Activated CD4-positive, alpha-beta memory T cell treated with anti-CD3 and anti-CD28 coated beads, Interleukin-2, amount 10 ng/mL, durations not matched to agents 7 days and 5 days (primary cell): ENCODE measurements at places on chromosomes 2 and 18. TPM values are rescaled to one million over a fixed set of nuclear protein-coding genes. Genes with fewer than 3 reads are reported as not detected.
A peak's percentile ranks its signal among the peaks of the same experiment; 100 is the strongest.

GRCh38 chr2:33023728-33024500, 77.2 kb downstream of the LTBP1 start:
- DNase-seq = no peak

The CRYBA2 gene
- total RNA-seq = not detected

The LOXL3 gene
- total RNA-seq = 0.60 TPM

- DNase-seq = peak; percentile 25
Observed at GRCh38 chr2:231717281-231718171, 9.2 kb downstream of the PTMA start.

GRCh38 chr18:34697233-34697632, 12.9 kb upstream of the DTNA start:
- DNase-seq = no peak

GRCh38 chr2:7111626-7112025, 194.4 kb downstream of the RNF144A start:
- DNase-seq = no peak

The POTEI gene
- not detected for total RNA-seq

The PRKAG3 gene
- not detected for total RNA-seq

The TAF4B gene
- total RNA-seq = 3.3 TPM

DNA sequence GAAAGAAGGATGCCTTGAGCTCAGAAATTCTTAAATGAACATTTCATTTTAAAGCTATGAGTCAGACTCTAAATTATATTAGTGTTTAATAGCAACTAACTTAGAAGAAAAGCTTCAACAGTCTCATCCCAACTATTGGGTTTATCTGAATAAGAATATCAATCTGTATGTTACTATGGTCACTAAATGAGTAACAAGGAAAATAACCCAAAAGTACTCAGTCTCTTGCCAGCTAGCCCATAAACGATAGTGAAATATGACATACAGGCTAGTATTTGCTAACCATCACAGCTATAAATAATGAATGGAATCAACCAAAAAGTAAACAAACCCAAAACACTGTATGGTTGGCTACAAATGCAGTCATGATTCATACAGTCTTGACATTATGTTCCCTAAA, 174.9 kb downstream of the RAB3GAP1 start:
- DNase-seq = no peak

- DNase-seq = no peak
Observed at GRCh38 chr2:64394153-64394552, 59.8 kb upstream of the LGALSL start.

DNA sequence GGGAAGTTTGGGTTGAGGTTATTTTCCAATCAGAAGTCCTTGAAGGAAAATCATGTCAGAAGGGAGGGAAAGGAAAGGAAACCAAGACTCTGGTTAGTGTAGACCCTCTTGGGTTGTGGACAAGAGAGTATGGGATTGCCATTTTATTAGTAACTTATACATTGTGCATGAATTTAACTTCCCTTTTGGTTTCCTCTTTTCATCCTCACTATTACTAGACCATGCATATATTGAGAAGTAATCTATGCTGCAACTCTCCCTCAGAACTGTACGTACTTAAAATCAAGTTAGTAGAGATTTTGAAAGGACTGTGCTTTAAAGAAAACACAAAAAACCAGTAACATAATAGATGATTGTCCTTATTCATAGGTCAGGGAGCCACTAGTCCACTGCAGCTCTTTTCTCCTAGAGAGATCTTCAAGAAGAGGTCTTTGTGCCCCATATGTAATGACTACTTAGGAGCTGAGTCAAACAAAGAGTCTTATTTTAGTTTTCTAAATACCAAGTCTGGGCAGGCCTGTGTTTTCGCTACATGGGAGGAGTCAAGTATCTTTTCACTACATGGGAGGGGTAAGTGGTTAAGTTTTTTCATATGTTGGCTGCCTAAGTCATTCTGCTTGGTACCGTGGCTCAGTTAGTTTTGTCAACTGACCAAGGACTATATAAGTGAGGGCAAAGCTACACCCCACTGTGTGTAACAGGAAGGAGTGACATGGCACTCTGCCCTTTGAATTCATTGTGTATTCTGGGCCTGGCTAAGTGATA, 25.2 kb upstream of the FAM117B start:
- no peak for DNase-seq

DNA sequence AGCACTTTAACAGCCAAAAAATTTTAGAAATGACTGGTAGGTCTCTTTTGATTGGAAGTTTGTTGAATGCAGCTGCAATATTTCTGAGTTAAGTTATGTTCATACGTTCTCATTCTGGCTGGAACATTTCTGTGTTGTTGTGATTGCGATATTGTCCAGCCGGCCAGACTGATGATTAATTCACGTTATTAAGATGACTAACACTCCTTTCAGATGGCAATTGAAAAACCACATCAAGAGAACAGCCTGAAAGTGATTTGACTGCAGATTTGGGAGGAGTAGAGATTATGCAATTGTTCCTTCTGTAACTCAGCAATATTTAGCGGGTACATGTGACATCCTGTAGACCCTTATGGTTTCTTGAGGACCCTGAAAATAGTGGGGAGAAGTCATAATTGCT, 133.7 kb downstream of the FBXO15 start:
- no peak for DNase-seq

- no peak for DNase-seq
Observed at GRCh38 chr18:24790347-24790746, 329.9 kb downstream of the HRH4 start.

DNA sequence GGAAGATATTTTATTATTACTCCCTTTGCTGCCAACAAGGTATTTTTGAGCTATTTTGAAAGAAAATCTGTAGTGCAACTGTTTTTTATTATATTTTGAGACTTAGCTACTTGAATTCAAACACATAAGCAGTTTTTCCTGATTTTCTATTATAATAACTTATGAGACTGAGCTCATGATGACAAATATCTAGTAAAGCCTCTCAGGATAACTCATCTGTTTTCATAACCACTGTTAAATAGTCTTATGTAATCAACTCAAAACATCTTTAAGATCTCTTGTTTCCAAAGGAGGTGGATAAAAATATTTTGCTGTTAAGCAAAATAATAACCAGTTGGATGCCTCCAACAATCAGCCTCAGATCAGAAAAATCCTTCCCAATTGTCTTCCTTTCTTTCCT, 21.9 kb upstream of the PPP1CB start:
- no peak for DNase-seq

The LYG2 gene
- total RNA-seq = not detected

The PARD6G gene
- total RNA-seq = 0.33 TPM

The KRCC1 gene
- 19.1 TPM for total RNA-seq

The PROM2 gene
- 0.15 TPM for total RNA-seq

DNA sequence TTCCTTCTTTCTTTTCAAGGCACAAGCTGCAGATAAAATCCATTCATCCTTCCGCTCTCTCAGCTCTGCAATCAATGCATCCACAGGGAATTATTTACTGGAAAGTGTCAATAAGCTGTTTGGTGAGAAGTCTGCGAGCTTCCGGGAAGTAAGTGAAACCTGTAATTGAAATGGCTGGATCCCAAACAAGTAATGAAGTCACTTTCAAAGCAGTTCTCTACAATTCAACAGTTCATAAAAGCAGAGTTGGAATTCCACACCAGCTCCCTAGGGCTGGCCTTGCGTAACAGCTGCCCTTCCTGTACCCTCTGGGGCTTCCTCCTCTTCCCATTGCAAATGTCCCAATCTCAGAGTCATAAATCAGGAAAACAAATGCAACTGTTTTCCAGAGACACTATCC, 9.6 kb downstream of the SERPINB2 start:
- no peak for DNase-seq

DNA sequence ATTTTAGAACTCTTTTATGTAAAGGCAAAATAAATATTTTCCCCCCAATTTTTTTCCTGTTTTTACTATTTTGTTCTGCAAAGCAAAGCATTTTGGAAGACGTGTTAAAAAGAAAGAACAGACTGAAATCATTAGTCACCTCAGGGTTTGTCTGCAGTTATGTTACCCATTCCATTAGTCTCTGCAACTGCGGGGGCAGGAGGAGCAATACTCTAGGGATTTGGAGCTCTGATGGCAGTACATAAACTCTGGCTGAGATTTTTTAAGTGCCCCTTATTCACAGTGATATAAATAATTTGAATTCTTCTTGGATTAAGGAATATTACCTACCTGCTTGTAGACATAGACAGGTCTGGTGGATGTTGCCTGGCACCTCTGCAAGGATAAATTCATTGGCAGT, 88.0 kb upstream of the CELF4 start:
- no peak for DNase-seq

DNA sequence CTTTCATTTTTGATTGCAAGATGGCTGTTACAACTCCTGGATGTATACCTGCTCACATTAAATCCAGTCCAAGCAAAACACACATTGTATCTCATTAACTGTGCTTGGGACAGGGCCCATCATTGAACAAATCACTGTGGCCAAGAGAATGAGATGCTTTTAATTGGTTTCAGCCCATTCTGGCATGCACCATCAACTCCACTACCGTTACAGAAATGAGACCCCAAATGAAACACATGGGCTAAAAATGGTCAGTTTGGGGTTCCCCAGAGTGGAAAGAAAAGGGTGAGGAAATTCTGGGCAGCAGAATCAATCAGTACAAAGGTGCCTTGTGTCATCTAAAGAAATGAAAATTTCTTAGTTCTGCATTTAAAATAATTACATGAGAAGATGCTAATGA, 52.7 kb downstream of the FAM171B start:
- no peak for DNase-seq

GRCh38 chr2:126824663-126825062, 74.0 kb upstream of the TEX51 start:
- no peak for DNase-seq

DNA sequence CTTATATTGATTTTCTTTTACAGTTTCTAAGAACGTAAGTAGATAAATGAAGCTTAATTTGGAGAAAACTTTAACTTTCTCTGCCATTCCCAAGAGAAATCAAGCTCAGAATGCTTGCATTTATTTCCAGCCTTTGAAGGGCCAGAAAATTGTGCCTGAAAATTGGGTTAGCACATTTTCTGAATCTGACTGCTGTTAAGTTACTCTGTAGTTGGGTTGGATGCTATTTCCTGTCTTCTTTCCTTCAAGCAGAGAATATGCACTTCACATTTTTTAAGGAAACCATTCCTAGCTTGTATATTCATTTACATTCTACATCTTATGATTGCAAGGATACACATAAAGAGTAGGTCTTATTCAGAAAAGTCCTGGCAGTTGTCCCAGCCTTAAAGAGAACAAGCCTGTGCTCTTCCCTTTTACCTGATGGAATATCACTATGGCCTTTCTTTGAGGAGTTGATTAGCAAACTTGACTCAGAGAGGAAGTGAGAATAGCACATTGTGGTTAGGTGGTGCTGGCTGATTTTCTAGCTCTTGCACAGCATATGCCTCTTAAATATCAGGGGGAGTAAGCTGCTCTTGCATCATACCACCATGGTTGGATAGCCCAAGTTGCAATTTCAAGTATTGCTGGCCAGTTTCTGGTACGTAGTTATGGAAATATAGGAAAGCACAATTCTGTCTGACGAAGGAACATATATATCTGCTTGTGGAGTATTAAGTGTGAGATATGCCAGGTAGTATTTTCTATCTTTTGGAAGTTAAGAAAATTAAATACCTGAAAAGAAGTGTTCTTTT, 133.7 kb downstream of the COMMD1 start:
- peak; percentile 33 for DNase-seq

The IL36G gene
- total RNA-seq = not detected

The SPEG gene
- 1.1 TPM for total RNA-seq

DNA sequence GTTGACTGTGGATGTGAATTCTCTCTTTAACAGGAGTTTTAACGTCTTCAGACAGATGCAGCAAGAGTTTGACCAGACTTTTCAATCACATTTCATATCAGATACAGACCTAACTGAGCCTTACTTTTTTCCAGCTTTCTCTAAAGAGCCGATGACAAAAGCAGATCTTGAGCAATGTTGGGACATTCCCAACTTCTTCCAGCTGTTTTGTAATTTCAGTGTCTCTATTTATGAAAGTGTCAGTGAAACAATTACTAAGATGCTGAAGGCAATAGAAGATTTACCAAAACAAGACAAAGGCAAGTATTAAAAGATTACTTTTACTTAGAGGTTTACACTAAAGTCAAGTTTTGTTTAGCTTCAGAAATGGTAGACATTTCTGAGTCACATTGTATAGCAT, 30.2 kb upstream of the TYMS start:
- no peak for DNase-seq

DNA sequence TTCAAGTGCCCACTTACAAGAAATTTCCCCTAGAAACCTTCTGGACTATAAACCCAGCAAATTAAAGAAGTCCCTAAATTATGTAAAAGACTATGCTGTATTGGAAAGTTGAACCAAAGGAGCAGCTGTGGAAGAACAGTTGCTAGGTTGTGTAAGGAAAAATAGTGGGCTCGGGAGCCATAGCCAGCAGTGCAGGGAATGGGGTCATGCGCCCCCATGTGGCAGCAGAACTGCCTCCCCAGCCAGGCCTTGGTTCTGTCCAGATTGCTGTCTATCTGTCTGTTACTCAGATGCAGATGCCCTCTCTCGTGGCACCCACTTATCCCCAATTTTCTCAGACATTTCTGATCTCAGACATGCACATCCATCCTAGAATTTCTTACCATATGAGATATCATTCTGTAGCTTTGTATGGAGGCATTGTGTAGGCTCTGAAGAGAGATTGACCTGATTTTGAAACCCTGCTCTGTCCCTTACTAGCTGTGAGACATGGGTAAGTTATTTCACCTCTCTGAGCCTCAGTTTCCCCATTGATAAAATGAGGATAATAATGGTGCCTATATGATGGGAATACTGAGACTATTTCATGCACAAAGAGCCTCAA, 258.3 kb downstream of the SS18 start:
- peak; percentile 18 for DNase-seq

GRCh38 chr18:38796762-38797161, 1231.2 kb upstream of the CELF4 start:
- DNase-seq = no peak

GRCh38 chr2:119367472-119368099, 809 bp downstream of the DBI start:
- DNase-seq = peak; percentile 54

The AQP12A gene
- total RNA-seq = not detected

The ABCB11 gene
- not detected for total RNA-seq

The TEX44 gene
- not detected for total RNA-seq

The DHRS9 gene
- total RNA-seq = not detected

GRCh38 chr2:200225951-200226350, 80.5 kb upstream of the SPATS2L start:
- DNase-seq = no peak

DNA sequence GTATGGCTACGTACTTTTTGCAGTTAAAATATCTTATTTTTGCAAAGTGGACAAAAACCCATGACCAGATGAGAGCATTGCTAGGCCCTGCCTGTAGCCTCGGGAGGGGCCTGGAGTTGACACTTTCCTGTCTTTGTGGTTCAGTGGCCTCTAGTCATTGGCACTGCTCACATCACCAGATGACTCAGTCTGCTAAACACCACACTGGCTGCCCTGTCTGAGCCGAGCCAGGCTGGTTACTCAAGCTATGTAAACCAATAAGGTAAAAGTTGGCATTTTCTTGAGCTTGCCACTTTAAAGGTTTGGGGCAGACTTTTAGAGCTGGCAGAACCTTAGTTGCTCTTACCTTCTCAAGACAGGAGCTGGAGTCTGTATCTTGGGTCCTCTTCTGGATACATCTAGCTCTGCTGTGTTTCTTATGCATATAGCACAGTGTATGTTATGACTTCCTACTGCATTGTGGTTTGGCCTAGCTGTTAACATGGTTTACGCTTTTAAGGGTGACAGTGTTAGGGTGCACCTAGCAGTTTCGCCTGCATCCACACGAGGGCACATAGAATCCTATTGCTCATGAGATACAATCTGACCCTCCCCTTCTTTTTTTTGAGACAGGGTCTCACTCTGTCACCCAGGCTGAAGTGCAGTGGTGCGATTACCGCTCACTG, 76.4 kb downstream of the AP1S3 start:
- peak; percentile 85 for DNase-seq

The IAH1 gene
- total RNA-seq = 69.2 TPM

- no peak for DNase-seq
Observed at GRCh38 chr2:240392948-240393830, 42.3 kb upstream of the GPC1 start.
